ENCODE measurements at places on chromosomes 4 and X.

GRCh38 chr4:101019941-101020401 lies 327.4 kb downstream of the PPP3CA start:
- no peak for DNase-seq

DNA sequence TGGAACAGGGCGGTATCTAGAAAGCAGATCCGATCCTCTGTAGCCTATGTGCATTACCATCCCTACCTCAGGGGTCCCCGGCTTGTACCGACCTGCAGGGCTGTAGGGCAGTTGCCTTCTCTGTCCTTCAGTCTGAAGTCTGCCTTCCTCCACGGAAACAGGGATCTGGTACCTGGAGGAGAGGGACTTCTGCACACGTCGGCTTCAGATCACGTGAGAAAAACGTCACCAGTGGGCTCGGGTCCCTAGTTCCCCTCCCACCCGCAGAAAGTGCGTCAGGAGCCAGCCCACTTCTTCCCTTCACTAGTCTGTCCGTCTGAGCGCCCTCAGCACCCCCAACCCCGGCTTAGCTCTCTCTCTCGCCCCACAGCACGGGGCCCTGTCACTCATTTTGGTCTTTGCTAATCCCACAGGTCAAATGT lies at the start of gene TCEAL5:
TSS of gene TCEAL5 (minus strand) at position 170 of the 422 bp plus-strand sequence. CDS start 2,187 bp downstream, outside the sequence.
- no peak for DNase-seq

DNA sequence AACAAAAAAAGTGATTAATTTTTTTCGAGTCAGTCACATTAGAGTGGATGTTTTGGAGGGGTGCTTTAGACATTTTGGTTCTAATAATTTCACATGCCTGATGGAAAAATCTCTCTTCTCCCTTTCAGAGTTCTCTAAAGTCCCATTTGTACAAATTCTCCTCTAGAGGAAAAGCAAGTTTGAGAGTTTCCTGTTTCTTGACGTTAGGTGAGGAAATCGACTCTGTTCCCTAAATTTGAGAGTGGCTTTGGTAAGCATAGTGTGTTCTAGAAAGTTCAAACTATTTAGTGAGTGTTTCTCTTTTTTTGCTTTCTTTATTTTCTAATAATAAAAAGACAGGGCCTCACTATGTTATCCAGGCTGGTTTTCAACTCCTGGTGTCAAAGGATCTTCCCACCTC lies 1.6 kb upstream of the ATP6AP2 start:
- no peak for DNase-seq

DNA sequence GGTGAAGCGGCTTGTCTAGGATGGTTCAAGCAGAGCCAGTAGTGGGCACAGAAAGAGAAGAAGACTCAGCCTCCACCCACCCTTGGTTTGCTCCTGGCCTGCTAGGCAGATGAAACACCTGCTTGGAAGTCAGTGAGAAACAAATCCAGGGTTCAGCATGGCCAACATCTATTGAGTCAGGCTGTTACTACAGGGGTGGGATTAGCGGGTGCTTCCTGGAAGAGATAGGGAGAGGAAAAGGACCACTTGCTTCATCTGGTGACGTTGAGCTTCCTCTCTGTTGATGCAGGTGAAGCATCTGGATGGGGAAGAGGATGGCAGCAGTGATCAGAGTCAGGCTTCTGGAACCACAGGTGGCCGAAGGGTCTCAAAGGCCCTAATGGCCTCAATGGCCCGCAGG lies 3.0 kb downstream of the MAGED2 start:
- DNase-seq, result no peak

GRCh38 chr4:107736924-107737448 lies 17.0 kb upstream of the PAPSS1 start:
- peak; percentile 68 for DNase-seq

DNA sequence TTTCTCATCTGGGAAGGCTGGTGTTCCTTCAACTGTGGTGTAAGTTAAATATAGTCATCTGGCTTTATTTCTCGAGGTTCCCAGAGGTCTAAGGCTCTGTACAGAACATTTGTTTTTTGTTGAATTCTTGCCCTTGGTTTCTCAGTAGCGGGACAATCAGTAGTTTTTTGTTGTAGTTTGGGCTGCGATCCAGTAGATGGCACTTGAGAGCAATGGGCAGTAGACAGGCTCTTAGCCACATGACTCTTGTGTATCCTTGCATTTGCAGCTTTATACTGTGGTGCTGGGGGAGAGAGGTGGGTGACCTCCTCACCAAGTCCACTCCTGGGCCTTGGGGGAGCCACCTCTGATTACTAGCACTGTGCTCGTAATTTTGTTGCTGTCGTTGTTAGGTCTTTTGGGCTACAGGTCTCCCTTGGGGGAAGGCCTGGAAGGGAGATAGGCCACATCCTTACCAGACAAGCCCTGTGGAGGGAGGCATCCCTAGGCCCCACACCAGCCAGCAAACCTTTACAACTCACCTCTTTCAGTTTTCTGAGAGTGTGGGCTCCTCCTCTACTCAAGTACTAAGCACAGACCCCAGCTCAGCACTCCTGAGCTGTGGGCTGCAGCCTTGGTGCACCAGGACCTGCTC lies 8.1 kb downstream of the ETDB start:
- DNase-seq, result peak; percentile 51

DNA sequence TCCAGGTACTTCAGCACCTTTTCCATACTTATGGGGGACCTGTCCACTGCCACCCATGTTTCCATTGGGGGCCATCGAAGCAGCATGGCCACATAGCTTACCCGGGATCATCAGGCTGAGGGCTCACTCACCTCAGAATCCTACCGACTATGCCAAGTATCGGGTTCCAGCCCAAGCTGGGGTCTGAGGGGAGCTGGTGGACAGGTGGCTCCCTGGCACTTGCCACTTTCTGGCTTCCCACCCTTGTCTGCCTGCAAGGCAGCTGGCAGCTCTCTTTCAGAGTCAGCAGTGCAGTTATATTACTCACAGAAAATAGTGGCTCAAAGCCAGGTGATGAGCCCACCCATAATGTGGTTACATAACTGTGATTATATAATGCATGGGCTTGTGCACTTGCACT lies 1153.8 kb downstream of the STIM2 start:
- DNase-seq, result no peak

DNA sequence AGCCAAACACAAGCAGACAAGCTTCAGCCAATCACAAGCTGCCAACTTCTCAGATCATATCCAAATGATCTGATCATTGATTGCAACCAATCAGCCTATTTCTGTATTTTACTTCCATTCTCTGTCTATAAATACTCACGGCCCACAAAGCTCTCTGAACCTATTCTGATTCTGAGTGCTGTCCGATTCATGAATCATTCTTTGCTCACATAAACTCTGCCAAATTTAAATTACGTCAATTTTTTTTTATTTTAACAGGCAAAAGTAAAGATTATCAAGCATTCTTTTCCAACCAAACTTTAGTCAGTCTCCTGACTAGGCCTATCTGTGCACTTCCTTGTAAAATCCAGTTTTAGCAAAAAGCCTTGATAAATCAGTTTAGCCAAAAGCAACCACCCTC lies 1.8 kb upstream of the TCEANC start:
- DNase-seq, result no peak

DNA sequence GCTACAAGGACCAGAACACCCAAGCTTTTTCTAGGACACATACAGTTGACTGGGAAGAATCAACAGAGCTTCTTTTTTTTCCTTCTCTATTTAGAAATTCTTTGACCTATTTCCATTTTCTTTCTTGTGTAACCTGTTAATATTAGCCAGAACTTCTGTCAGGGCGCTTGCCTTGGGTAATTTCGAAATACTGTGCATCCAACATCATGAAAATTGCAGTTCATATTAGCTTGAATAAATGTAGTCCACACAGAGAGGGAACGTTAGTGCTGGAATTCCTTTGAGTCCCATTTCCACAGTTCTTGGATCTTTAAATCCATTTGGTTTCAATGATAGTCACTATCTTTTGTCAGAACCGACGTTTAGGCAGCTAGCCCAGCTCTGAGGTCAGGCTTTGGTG lies 141.8 kb downstream of the MXRA5 start:
- no peak for DNase-seq

DNA sequence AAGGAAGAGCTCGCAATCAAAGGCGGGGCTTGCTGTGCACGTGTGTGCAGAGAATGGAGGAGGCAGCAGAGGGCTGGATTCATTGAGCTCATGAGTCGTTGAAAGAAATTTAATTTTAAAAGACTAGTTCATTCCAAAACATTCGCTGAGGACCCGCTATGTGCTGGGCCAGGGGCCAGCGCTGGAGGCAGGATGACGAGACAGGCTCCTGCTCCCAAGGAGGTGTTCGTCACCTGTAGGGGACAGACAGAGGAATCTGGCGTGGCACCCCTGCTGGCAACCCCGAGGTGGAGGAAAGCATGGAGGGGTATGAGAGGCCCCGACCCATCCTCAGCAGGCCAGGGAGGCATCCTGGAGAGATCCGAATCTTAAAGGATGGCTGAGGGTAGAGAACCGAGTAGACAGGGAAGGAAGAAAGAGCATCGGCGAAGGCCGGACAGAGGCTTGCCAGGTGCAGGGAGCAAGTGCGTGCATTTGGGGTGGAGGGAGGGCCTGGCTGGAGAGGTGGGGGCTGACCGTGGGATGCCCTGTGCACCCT lies 96.4 kb downstream of the CPZ start:
- no peak for DNase-seq

DNA sequence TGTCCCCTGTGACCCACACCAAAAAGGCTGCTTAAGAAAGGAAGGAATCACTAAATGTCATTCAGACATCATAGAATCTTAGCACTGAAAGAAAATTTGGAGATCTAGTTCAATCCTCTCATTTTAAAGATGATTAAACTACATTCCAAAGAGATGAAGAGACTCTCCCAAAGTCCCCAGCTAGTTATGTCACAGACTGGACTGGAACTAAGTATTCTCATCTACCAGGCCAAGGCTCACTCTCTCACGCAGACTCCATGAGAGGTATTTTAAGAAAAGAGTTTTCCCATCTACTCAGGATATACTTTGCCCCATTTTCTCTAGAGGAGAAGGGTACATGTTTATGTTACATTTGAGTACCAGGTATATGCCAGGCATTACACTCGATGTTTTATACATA lies 6.9 kb downstream of the FABP2 start:
- DNase-seq, result no peak

GRCh38 chrX:16826207-16826606 lies 39.9 kb downstream of the TXLNG start:
- peak; percentile 57 for DNase-seq

DNA sequence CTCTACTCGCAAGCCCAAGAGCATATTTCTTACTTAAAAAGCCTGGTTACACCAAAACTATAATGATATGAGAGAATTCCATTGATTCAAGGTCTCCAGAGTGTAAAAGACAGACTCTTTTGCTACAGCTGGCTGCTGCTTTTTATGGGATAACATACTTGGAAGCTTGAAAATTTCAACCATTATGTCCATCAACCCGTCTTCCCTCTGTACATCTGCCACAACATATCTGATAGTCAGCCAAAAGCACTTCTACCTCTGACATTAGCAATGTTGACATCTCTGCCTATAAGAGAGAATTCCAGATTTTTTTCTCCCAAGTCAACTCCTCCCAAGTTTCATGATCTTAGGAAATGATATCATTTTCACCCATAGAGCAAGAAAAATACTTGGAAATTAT lies 54.4 kb upstream of the IQCM start:
- no peak for DNase-seq

DNA sequence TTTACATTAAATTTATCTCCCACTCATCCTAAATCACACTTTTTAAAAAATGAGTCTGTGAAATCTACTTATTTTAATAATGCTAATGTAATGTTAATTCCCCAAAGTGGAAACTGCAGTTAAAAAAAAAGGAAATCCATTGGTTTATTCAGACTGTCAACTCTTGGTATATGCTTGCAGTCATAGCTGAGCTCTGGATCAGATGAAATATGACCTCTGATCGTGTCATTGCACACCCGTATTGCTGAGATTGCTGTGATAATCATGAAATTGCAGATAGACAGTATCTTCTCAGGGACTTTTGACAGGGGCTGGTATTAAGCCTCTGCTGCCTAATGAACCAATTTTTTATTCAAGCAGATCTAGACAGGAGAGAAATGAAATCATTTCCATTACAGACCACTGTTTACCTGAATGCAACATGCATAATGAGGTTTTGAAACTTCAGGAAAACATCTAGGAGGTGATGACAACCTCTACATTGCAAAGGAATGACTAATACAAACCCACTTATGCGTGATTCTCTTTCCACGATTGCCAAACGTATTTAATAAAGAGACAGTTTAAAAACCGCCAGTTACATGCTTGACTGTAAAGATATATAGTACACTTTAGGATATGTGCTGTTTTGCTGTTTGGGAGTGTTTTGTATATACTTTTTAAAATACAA lies 138.3 kb upstream of the PUDP start:
- no peak for DNase-seq

DNA sequence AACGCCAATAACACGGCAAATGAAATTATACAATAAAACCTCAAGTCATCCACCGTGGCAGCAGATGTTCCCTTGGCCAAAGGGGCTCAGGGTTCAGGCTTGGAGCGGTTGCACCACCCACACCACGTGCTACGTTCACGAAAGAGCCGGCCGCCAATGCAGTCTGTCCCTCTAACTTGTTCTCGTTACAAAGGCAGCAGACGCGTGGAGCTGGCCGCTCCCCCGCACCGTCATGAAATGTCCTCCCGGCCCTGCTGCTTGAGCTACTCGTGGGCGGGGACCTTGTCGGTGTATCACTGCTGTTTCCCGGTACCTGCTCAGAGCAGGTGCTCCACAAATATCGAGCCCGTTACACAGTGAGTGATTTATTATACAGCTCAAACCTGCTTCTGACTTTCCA lies 36.4 kb upstream of the MAN2B2 start:
- no peak for DNase-seq

DNA sequence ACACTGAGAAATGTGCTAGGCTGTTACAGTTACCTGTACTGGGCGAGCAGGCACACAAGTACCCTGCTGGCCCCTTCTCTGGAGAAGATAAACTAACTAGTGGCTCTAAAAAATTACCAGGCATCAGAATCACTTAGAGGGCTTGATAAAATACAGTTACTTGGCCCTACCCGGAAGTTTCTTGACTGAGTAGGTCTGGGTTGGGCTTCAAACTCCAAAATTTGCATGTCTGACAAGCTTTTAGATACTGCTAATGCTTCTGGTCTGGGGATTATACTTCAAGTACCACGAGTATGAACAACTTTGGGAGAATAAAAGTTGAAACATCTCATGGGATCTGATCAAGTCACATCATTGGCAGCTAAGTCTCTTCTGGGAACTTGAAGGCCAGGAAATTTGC lies 30.8 kb downstream of the CEP135 start:
- DNase-seq, result no peak

DNA sequence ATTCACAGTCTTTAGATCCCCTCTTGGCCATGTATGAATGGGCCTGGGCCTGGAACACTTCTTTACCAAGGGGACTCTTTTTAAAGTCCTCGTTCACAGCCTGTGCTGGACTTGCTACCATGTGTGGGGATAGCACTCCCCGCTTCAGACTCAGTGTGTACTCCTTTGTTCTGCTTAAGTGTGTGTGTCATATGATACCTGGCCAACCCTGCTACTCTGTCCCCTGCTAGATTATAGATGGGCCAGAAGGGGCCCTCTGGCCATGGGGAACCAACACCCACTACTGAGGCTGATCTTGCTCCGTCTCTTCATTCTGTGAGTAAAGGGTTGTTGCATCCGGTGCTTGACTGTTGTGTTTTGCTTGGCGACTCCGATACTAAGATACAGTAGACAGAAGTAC lies 8.0 kb downstream of the CCDC110 start:
- DNase-seq, result no peak

GRCh38 chr4:7822877-7823276 lies 116.8 kb downstream of the AFAP1 start:
- no peak for DNase-seq

- no peak for DNase-seq
These were observed 40.3 kb upstream of the CENPU start for GRCh38 chr4:184774152-184774551.

- DNase-seq, result no peak
These were observed 38.1 kb downstream of the MTTP start for GRCh38 chr4:99612704-99613103.

- no peak for DNase-seq
These were observed 127.2 kb upstream of the GPC4 start for GRCh38 chrX:133542476-133542875.
